ENCODE measurements at places on chromosomes 13 and 19.

DNA sequence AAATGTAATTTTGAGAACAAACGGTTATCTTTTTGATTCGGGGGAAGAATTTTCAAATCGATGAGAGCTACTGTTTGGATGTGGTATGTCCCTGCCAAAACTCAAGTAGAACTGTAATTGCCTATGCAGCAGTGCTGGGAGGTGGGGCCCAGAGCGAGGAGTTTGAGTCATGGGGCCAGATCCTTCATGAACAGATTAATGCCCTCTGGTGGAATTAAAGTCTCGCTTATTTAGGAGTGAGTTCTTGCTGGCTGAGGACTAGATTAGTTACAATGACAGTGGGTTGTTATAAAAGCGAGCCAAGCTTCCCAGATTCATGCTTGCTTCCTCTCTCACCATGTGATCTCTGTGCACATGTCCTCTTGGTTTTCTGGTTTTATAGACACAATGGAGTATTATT is 11.8 kb upstream of the PRR20A start:
- DNase-seq, result no peak

DNA sequence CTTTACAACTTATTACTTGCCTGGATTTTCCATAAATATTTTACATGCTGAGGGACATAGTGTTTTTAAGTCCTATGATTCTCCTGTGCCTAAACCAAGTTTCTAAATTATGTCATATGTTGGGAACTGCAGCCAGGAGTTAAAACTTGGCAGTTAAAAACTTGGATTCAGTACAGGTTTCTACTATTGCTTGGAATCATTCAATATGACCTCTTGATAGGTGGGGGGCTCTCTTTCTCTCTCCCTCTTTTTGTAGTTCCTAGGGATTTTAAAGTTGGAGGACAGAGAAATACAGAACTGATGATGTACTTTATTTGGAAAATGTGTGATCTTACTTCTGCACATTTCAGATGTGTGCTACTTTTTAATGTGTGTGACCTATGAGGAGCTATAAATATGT is 4.7 kb downstream of the CSNK1A1L start:
- no peak for DNase-seq

GRCh38 chr19:19900139-19900728 is 512 bp upstream of the ZNF93 start:
- no peak for DNase-seq

DNA sequence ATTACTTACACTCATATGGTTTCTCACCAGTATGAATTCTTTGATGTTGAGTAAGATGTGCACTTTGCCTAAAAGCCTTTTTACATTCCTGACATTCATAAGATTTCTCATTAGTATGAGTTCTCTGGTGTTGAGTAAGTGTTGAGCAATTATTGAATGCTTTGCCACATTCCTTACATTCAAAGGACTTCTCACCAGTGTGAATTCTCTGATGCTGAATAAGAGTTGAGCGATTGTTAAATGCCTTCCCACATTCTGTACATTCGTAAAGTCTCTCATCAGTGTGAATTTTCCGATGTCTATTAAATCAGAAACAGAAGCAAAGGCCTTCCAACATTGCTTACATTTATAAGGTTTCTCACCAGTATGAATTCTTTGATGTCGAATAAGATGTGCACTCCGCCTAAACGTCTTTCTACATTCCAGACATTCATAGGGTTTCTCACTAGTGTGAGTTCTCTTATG is 14.2 kb upstream of the ZFP30 start:
- no peak for DNase-seq

GRCh38 chr13:32087955-32088747 is 56.6 kb downstream of the FRY start:
- DNase-seq, result no peak

- no peak for DNase-seq
These were observed 9.5 kb downstream of the ANO8 start for GRCh38 chr19:17325133-17325532.

DNA sequence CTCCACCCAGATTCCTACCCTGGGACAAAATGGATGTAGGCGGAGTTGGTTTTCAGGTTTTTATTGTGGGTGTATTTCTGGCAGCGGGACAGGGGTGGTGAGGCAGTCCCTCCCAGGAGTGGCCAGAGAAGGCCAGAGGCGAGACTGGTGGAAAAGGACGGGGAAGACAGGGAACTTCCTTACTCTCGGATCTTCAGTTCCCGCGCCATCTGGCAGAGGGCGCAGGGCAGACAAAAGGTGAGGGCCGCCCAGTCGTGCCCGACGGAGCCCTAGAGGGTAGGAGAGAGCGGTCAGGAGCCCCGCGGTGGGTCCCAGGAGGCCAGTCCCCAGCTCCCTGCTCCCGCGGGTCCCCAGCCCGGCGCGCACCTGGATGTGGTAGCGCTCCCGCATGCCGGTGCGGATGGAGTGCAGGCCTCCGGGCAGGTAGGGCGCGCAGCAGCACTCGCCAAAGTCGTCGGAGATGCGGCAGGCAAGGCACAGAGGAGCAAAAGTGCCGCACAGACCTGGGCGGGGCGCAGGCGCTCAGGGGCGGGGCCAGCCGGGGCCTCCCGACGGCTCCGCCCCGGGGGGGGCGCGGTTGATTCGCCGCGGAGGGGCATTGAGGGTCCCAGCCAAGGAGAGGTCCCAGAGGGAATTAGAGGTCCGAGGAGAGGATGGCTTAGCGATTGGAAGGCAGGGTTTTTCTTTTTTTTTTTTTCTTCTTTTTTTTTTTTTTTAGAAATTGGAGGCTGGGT is 3.0 kb downstream of the CNFN start:
- peak; percentile 81 for DNase-seq

DNA sequence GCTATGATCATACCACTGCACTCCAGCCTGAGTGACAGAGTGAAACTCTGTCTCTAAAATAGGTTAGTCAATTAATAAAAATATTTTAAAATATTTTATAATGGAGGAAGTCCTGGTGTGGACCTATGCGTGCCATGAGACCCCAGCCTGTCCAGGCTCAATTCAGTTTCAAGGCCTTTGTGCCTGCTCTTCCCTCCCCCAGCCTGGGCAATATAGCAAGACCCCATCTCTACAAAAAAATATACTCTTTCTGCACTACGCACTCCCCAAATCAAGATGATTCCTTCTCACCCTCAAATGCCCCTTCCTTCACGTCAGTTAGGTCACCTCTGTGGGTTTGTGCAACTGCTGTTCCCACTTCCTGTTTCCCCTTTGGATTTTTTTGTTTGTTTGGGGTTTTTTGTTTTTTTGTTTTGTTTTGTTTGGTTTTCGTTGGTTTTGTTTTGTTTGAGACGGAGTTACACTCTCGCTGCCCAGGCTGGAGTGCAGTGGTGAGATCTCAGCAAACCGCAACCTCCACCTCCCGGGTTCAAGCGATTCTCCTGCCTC is 1.4 kb upstream of the HSH2D start:
- DNase-seq, result no peak

GRCh38 chr13:78722700-78723099 is 63.7 kb upstream of the OBI1 start:
- DNase-seq, result no peak

GRCh38 chr19:29882719-29883105 is 59.3 kb upstream of the URI1 start:
- DNase-seq, result no peak

GRCh38 chr13:113636266-113636963 is 21.6 kb downstream of the ATP4B start:
- no peak for DNase-seq

DNA sequence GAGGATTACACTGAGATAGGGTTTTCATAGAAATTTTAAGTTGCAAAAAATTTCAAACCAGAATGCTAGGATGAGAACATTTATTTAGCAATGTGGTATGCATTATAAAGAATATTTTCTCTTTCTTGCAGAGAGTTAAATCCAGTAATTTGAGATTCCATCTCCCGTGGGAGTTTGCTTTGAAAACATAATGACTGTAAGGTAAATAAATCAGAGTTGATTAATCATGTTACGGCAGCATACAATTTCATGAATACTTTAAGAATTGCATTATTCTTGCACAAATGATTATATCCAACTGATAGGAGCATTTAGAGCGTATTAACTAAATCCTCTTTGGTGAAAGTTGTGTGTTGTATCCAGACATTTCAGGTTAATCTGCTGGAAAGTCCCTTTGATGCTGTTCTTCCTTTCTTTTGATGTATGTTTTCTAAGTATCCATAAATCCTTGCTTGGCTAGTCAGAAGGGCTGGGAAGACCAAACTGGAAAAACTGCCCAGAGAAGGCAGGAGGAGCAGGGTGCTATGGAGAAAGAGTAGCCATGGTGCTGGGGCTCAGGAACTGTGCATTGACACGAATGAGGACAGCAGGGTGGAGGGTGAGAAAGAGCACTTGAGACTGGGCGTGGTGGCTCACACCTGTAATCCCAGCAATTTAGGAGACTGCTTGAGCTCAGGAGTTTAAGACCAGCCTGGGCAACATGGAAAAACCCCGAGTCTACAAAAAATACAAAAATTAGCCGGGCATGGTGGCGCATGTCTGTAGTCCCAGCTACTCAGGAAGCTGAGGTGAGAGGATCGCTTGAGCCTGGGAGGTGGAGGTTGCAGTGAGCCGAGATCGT is 4.8 kb upstream of the GJA3 start:
- DNase-seq, result no peak

DNA sequence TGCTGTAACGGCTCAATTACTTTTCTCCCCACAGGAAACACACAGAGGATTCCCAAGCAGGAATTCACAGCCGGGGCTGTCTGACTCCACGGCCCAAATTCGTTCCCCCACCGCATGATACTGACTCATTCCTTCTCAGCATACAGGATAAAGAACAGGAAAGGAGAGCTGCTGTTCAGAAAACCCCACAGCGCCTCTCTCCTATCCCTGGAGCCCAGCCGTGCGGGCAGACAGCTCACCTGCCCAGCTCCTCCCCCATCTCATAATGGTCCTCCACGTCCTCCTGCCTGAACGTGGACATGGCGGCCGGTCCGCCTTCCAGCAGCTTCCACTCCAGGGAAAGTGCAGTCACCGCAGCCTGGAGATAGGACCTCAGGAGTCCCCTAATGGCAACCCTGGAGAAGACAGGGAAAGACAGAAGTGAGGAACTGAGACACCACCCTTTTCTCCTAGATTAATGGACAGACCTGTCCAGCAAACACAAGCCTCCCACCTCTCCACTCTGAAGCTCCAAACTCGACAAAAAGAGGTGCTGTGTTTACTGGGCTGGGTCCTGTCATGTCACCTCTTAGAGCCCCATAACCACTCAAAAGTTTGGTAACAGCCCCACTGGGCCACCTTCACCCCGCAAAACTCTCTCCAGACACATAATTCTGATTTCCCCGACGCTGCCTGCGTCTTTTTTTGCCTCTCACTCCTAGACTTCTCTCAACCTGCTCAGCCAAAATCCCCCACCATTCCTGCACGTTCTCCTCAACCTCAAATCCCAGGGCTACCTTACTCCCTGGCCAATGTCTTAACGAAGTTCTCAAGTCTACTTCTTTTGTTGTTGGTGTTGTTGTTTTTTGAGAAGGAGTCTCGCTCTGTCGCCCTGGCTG is 1.2 kb downstream of the DAPK3 start:
- DNase-seq, result peak; percentile 25

- no peak for DNase-seq
These were observed 262.6 kb upstream of the RXFP2 start for GRCh38 chr13:31476753-31477152.
